CD4-positive, alpha-beta T cell treated with Interleukin-15 for 1 hour (primary cell): ENCODE measurements at places on chromosomes 7 and 10.
A peak's percentile ranks its signal among the peaks of the same experiment; 100 is the strongest.

DNA sequence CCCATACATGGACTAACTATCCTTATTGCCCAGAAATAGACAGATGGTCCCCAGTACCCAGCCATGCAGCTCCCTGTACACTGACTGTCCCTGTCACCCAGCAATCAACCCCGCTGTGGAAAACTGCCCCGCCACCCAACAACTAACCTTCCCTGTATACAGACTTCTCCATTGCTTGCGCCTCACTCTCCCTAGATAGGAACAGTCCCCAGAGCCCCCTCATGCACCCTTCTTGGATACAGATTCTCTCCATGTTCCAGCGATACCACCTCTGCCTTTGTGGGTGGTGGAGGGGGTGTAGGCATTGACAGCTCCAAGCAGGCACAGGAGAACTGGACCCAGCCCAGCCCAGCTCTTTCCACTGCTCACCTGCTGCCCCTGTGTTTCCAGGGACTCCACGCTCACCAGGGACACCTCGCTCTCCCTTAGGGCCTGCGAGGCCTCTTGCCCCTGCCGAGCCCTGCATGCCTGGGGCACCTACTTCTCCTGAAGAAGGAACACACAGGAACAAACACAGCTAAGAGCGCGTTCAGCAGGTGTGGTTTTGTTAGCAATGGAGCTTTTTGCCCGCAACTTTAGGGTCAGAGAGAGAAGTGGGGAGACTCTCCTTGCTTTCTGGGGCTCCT lies 7.2 kb downstream of the SFTPD start:
- DNase-seq = no peak

DNA sequence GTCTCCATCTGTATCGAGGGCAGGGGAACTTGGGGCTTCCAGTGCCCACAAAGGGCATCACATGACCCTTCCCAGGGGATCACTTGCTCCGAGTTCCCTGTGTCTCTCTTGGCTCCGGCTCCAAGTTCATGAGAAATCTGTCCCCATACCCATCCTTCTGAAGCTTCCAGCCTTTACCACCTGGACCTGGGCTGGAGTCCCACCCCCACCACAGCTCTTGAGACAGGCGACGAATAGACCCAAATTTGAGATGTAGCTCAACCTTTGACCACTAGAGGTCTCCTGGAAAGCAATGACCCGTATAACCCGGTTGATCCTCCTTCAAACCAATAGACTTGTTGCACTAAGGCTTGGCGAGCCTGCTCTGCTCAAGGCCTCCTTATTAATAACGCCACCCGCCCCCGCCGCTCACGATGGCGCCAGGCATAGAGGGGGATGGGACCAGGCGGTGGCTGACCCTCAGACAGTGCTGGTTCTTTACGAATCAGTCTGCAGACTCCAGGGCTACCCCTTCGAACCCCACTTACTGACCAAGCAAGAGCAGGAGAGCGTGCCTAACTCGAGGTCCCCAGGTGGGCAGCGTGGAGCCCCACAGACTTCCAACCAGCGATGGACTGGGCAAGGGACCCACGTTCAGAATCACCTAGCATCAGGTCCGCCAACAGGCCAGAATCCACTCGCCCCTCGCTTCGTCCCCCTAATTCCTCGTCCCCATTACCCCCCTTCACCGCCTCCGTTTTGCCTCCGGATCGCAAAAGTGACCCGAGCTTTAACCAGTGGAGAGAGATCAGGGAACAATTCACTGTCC lies 4.4 kb upstream of the ARID5B start:
- DNase-seq = peak; percentile 75

DNA sequence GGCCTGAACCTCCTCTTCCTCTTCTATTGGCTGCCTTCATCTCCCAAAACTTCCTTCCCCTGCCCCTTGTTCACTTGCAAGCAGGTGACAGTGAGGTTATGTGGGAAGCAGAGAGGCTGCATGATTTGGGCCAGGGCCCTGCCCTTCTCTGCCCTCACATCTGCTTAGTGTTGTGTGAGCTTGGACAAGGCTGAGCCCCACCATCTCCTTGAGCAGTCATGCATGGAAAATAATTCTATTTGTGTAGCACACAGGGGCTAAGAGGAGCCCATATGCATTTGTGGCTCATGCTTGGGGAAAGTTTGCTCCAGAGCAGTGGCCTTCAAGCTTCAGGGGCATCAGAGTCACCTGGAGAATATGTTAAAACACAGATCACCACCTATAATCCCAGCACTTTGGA lies 26.8 kb upstream of the AQP1 start:
- no peak for DNase-seq

- no peak for DNase-seq
Measured at GRCh38 chr7:27064661-27065060, 31.1 kb downstream of the HOXA1 start.

GRCh38 chr10:132846631-132847415 lies 60.9 kb upstream of the NKX6-2 start:
- DNase-seq = no peak
